LNCaP clone FGC (cell line): ENCODE measurements at places on chromosomes 16 and 17.
A peak's percentile ranks its signal among the peaks of the same experiment; 100 is the strongest.

DNA sequence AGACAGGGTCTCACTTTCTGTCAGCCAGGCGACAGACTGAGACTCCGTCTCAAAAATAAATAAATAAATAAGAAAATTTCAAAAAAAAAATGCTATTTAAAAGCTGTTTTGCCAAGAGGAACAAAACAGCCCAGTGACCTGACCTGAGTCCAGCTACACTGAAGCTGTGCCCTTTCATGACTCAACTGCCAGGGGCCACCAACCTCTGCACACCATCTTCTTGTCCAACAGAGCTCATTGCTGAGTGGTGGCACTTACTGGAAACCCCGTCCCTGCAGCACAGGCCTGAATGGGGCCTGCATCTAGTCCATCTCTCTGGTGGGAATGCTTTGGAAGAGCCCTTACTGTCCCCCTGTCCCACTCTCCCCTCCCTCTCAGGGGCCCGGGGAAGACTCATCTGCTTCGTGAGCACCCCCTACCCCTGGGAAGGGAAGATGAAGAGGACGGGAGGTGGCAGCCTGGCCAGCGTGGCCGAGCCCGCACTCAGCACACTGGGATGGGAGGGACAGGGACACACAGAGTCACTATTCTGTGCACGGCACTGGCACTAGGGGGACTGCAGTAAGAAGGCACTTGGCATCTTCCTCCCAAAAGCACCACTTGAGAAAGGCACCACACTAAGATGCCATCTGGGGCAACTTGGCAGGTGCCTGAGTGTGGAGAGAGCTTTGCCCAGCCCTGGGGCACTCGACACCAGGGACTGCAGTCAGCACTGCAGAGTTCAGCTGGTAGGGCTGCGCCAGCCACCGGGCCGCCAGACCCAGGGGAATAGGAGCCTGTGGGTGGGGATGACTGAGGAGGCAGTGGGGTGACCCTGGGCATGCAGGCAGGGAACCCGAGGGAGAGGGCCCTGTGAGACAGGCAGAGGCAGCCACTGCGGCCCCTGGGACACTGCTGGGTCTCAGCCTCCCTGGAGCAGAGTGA lies 13.5 kb downstream of the FBXO31 start:
- no peak for DNase-seq

DNA sequence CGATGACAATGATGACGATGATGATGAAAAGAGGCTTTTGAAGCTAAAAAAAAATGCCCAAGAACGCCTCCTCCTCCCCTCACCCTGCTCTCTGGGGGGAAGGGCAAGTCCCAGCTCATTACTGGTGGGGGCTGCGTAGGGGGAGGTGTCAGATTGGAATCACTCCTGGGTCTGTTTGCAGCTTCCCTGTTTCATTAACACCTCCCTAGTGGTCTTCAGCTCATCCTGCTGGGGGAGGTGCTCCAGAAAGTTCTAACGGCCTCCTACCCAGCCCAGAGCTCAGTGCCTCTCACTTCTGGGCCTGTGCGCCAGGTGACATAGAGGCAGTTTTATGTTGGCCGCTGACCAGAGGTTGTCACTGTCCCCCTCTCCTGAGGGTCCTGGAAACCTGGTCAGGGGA lies 12.7 kb downstream of the MRM1 start:
- DNase-seq = no peak

DNA sequence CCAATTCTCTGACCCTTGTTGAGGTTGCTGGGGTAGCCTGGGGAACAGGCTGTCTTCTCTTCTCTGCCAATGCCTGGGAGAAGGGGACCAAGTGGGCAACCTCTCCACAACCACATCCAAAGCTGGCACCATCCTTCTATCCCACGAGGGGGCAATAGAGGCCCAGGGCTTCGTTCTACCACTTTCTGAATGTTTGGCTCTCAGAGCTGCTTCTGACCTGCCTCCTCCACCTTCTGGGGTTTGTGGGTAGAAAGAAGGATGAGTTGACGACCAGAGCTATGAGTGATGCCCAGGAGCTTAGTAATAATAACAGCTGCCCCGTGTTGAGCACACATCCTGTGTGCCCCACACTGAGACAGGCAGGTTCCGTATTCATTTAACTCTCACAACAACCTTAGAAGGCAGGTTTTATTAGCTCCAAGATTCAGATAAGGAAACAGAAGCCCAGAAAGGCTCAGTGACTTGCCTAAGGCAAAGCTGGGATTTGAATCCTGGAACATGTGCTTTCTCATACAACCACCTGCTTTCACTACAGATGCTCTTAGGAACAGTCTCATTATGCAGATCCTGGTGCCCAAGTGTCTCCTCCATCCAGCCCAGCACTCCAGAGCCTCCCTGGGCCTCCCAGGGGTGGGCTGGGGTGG lies 11.1 kb downstream of the TSPOAP1 start:
- peak; percentile 25 for DNase-seq

GRCh38 chr16:79122343-79122742 lies 478.2 kb downstream of the MAF start:
- DNase-seq = no peak

DNA sequence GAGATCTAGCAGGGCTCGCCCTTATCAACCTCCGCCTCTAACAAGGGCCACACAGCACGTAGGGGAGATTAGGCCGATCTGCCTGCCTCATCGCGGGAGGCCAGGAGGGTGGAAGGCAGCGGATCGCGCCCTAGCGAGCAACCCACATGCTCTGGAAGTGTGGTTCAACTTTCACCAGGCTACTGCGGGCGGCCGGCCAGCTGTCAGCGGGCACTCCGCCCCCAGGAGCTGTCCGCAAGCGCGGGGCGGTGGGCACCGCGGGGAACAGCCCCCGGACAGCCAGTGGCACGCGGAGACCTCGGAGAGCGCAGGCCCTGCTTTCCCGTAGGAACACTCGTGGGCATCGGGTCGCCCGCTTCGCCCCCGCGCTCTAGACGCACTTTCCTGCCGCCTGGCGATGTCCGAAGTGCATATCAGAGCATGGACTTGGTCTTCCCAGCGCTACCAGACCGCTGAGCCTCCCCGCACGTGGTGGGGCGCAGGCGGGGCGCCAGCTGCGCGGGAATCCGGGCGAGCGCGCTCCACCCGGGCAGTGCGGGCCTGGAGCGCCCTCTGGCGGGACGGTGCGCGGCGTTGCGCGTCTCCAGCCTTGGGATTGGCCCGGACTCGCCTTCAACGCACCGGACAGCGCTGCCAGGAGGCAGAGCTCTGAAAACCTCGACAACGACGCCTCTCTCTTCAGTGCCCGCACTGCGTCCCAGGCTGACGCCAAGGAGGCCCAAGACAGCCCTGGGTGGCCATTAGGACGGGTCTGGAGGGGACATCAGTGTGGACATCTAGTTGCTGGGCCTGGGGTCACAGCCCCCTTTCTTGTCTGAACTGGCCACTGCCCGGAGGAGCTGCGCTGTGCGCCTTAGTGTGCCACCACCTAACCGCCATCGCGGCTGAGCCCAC lies 3.6 kb upstream of the ZNHIT3 start:
- peak; percentile 39 for DNase-seq

- no peak for DNase-seq
These were observed 123.1 kb downstream of the NPIPB5 start for GRCh38 chr16:22633799-22634198.

GRCh38 chr17:71099003-71099714 lies 929.8 kb downstream of the KCNJ2 start:
- DNase-seq = peak; percentile 91

GRCh38 chr17:39223907-39224777 lies 1.6 kb downstream of the STAC2 start:
- DNase-seq = no peak

- no peak for DNase-seq
These were observed at the start of gene EPX for GRCh38 chr17:58192612-58193011. TSS of gene EPX (plus strand) at chr17:58192726. CDS start at chr17:58192847, 121 bp downstream.

DNA sequence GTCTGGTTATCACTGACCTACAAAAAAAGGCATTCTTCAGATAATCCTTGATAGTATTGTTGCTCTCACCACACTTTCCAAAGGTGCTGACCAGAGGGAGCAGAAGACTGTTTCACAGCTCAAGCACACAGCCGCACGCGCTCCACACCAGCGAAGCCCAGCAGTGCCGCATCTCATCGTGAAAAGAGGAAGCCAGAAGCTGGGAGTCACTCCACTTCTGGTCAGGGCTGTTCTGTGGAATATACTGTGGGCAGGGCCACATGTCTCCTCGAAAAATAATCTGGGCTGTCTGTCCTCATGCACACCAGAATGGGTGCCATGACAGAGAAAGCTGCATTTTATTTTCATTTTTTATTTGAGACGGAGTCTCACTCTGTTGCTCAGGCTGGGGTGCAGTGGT lies 7.3 kb upstream of the PRSS36 start:
- DNase-seq = no peak

DNA sequence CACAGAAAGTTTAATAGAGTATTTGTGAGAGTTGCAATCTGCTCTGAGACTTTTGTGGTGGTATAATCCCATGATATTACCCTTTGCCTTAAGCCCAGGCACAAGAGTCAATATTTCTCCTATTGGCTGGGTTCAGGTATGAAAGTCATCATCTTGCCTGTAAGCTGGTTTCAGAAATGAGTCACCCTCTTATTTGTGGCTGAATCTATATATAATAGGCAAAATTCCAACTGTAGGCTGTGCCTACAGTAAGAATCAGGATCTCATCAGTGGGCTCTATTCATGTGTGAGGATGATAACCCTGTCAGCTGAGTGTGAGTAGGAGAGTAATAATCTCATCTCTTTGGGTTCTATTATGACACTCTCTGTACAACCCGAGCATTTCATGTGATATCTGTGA lies 2103.1 kb downstream of the TP53TG3F start:
- no peak for DNase-seq

DNA sequence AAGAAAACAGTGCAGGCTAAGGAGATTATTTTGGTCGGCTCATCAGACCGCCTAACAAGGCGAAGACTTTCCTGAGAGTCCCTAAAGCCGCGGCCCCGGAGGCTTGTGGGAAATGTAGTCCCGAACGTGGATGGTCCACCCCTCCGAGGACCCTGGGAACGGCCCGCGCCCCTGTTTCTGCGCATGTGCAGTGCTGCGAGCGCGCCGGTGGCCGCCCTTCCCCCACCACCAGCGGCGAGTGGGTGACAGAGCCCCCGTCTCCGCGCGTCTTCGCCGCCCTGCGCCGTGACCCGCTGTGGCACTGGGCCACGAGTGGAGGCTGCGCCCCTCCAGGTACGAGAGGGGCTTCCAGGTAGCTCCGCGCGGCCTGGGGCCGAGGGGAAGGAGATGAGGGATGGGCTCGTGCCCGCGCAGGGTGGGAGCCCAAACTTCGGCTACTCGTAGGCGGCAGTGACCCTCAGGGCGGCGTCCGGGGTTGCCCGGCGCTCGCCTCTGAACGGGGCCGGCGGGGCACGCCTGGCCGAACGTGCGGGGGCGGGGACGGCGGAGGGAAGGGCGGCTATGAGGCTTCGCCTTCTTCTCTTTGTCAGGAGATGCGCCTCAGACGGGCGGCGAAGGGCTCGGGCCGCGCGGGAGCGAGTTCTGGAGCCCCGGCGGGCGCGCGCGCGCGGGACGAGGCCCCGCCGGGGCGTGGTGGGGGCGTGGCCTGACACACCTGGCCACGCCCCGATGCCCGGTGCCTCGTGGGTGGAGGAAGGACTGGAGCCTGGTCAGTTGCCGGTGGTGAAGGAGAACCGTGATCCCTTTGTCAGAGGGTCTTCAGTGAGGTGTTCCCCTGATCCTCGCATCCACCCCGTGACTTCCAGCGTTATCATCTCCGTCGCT lies at the start of gene ZFP1:
ZFP1 (plus strand) TSS at position 214 of the 885 bp plus-strand sequence. CDS start 4,428 bp downstream, outside the sequence.
- peak; percentile 71 for DNase-seq

GRCh38 chr16:48558371-48558841 lies 51.6 kb downstream of the N4BP1 start:
- no peak for DNase-seq

- DNase-seq = no peak
These were observed 219.5 kb downstream of the NTN1 start for GRCh38 chr17:9240659-9241370.

- no peak for DNase-seq
These were observed 57.2 kb downstream of the MEOX1 start for GRCh38 chr17:43604549-43604948.
